ENCODE measurements at places on chromosomes 1 and 21.

DNA sequence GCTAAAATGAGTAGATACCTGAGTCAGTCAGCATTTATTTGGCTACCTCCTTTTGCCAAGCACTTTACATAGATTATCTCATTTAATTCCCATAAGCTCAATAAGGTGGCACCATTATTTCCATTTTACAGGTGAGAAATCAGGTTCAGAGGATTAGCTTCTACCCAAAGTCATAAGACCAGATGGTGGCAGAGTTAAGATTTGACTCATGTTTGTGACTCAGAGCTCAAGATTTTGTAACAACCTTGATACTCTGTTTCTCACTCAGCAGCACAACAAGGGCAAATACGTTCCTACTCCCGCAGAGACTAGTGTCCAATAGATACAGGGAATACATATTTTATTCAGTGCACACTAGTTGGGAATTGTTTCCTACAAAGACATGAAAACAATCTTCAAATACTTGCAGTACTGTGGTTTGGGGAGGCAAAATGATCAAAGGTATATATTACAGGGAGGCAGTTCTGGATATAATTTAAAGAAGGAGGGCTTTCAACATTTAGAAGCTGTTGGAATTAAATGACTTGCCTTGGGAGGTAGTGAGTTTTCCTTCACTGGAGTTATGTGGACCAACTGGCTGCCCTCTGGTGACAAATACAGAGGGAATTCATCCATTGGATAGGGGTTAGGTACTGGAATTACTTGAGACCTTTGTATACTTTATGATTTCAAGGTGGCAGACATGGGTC lies 3.6 kb downstream of the LEPR start:
- DNase-seq = no peak

GRCh38 chr1:25562101-25562927 lies 18.9 kb downstream of the LDLRAP1 start:
- DNase-seq = peak; percentile 32

GRCh38 chr21:30717105-30717504 lies 1.5 kb downstream of the KRTAP21-3 start:
- no peak for DNase-seq

- DNase-seq = no peak
Observed at GRCh38 chr1:31112266-31112935, 46.9 kb upstream of the PUM1 start.

DNA sequence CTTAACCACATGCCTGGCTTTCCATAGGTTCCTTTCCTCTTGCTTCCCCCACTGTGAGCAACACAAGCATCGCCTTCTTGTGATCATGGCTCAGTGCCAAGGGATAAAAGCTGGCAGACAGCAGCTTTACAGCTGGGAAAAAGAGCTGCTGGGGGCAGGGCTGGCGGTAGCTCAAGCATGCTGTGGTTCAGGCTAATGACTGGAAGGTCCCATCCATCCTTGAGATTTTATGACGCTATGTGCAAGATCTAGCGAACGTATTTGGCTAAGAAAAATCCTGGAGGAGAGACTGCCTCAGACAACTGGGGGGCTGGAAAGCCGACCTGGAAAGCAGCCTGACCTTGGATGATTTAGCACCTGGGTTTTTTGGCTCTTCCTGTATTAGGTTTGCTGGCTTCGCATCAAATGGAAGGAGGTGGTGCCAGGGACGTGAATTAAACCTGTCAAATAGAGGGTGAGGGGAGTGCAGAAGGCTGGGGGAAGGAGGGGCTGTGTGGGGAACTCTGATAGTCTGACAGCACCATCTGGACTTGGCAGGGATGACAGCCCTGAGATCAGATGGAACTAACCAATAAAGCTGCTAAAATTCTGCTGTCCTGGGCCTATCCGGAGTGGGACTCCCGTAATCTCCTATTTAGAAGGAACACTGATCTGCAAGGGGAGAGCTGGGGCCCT lies 34.8 kb downstream of the ZMYND12 start:
- DNase-seq = no peak

- no peak for DNase-seq
Observed at GRCh38 chr1:109947582-109948284, 36.8 kb upstream of the AHCYL1 start.

Measured in activated T-helper 9 cell treated with anti-CD3 and anti-CD28 coated beads, Interleukin-2, amount 50 U/mL, for 16 hours (primary cell).